ENCODE measurements at places on chromosomes 2 and 18.

DNA sequence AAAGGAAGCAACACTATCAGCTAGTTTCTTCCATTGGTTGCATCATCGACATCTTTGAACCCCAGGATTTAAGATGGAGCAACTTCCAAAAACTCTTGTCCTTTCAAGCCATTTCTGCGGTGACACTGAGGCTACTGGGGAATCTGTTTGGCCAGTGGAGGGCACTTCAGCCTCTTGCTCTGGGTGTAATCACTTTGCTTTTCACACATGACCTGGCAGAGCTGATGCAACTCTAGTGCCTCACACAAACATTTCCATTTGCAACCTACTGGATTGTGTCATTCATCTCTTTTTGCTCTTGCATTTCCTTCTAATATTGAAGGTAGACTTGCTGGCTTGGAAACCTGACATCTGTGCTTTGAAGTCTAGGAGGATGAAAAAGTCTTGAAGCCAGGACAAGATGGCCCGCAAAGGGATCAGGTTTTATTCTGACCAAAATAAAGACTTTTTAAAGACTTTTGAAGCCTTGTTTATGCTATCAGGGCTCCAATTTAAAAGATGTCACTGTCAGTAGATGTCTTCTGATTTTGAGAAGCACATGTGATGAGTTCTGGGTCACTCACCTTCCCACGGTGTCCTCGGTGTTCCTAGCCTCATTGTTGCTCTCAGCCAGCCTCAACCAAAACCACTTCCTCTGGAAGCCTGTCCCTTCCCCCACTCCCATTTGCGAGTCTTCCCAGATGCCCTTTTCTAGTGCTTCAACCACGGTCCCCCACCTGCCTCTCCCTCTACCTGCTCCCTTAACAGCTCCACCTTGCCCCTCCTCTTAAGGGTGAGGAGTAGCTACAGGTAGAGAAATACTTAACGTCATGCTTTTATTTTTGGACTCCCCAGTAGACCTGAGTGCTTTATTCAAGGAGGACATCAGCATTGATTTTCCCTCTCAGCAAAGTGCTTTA lies 69.7 kb upstream of the KCNE4 start:
- peak; percentile 28 for DNase-seq

- DNase-seq = no peak
Observed at GRCh38 chr2:74653589-74653984, 460 bp upstream of the SEMA4F start.

DNA sequence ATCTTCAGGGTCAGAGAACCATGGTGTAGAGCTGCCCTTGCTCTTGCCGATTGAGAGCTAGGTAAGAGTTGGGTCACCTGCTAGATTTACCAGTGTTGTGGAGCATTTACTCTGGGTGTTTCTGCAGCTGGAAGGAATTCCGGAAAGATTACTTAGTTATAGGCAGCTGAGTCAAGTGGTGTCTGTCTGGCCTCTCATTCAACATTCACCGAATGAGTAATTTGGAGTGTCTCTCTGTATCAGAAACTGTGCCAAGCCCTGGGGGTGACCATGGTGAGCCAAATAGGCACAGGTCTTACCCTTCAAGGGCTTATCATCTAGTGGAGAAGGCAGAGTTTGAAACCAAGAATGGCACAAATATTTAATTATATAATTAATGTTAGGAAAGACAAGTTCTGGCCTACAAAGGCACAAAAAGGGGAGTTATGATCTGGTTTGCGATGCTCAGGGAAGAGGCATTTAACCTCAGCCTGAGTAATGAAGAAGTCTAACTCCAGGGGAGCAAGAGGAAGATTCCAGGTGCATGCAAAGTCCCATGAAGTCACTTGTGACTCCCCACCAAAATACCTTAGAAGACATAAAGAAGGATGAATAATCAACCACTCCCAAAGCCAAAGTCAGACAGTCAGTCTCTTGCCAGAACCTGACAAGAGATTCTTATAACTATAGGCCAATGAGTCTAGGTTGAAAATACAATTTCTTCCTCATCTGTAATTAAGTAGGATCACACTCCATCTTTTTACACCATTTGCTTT lies 12.5 kb downstream of the SETBP1 start:
- no peak for DNase-seq

GRCh38 chr2:64854773-64855237 lies 134.4 kb upstream of the SLC1A4 start:
- DNase-seq = no peak

DNA sequence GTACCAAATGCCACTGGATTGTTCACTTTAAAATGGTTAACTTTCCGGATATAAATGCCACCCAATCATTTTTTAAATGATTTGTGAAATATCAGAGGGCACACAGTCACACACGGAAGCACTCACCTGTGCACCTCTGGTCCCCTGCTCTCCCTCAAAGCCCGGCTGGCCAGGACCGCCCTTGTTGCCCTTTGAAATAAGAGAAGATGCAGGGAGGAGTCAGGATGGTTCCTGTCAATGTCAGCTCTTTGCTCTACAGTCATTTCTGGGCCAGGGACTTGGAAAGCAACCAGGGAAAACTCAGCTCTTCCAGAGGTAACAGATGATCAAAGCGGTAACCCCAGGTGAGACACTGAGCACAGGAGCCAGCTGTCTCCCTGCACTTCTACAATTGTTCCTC lies 60.7 kb downstream of the COL6A3 start:
- no peak for DNase-seq

- DNase-seq = peak; percentile 11
Observed at GRCh38 chr2:28004086-28004485, 113.6 kb downstream of the BABAM2 start.
